ENCODE measurements at places on chromosomes 13 and 19.

- DNase-seq = no peak
Measured at GRCh38 chr13:37106642-37107041, 1.2 kb upstream of the CSNK1A1L start.

DNA sequence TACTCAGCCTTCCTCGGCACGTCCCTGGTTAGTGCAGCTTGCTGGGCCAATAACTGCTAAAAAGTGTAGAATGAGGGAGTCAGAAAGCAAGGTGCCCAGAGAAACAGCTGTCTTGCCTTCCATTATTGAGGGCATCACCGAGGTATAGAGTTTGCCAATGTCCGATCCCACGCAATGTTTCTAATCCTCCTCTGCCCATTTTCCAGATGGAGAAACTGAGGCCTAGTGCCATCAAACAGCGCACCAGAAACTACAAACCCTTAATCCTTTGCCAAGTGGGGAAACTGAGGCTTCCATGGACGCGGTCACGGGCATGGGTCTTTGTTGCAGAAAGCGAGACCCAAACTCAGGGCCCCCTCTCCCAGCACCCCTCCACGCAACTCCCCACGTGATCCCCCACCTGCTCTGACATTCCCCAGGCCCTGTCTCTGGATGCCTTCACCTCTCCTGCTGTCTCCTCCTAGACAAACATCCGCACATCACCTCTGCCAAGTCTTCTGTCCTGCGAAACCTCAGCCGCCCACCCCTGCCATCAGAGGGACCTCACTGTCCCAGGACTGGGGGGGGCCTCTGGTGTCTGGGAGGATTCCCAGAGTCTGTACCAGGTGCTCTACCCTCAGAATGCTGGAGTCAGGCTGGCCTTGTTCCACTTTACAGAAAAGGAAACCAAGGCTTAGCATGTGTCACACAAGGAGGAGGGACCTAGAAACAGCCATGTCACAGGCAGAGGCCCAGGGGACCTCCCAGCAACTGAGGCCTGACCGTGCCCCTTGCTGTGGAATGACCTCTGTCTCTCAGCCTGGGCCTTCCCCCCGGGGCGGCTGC lies 930 bp upstream of the PDE4C start:
- DNase-seq = no peak

DNA sequence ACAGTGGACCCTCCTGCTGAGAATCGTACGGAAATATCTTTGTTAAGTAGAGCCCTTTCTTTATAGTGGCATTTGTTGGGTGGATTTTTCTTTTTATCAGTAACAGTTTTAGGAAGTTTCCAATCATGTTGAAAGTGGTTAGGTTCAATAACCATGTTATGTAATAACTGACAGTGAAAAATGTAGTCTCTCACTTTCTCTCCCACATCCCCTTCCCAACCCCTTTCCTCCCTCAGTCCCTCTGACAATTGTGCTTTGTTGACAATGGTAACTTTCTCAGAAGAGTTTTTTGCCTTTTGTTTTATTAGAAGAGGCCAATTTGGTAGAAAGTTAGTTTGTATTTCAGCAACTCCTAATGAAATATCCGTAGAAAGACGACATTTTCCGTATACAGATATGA lies 77.8 kb upstream of the SLAIN1 start:
- no peak for DNase-seq

DNA sequence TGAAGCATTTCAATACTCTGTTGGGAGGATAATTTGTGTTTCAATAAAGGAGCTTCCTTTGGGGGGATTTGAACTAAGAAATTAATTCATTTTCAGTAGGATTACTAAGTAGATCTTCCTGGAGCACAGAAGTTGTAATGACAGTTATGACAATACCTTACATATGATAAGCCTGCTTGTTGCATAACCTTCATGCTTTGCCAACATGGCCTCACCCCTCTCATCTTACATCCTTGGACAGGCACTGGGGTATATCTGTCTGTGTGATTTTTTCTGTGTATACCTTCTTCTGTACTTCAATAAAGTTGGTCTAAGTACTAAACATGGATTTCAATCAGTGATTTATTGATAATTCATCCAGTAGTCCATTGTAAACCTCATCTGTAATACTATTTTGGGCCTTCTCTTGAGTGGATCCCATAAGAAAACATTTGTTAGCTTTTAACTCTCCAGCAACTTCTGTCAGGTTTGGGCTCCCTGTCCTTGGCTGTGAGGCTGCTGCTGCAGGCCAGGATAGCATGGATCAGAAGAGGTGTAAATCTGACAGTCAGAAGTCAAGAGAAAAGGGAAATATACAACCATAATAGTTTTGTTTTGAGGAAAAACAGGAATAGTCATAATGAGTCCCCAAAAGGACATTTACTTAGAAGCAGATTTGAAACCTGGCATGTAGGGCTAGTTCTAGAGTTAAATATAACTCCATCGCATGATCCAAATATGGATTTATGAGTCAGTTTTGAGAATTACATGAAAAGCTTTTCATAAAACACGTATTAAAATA lies 422.2 kb downstream of the KLF5 start:
- no peak for DNase-seq

DNA sequence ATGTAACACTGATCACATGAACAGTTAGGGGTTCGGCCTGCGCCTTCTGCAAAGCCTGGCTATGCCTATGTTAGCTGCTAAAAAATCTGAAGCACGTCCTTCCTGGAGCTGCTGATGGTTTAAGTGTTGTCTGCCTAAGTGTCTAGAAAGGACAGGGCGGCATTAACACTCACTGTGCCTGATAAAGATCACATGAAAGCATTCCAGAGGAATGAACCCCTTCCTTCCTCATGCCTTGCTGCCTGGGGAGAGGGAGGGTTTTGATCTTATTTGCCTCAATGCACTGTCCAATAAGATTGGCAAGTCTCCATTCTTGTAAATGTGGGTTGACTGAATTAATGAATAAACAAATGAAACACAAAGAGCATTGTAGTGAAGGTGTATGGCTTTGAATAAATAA lies 5.2 kb downstream of the DOCK9 start:
- DNase-seq = peak; percentile 81

GRCh38 chr13:46643165-46643777 lies 90.3 kb downstream of the LRCH1 start:
- no peak for DNase-seq

DNA sequence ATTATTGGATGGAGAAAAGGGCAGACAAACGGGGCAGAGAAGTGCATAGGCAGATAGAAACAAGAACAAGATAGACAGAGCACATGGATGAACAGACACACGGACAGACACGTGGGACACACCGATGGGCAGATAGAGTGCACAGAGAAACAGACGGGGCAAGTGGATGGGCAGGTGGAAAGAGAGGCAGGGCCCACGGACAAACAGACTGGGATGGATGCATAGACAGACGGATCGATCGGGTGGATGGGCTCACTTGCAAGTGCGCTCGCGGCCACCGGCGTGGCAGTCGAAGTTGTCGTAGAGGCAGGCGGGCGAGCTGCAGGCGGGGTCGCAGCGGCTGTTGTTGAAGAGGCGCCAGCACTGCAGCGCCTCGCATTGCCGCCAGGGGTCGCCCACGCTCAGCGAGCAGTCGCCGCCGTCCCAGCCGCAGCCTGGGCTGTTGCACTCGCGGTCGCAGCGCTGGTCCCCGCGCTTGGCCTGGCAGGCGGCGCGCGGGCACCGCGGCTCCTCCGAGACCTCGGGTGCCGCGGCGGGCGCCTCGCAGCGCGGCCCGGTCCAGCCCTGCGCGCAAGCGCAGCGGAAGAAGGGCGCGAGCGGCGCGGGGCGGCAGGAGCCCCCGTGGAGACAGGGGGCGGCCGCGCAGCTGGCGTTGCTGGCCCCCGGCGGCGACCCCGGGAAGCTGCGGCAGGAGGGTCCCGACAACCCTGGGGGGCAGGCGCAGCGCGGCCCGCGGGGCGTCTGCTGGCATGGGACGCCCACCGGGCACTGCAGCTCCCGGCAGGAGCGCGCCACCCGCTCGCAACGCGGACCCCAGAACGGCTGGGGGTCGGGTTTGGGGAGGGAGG lies 23.3 kb downstream of the NOTCH3 start:
- DNase-seq = peak; percentile 75

DNA sequence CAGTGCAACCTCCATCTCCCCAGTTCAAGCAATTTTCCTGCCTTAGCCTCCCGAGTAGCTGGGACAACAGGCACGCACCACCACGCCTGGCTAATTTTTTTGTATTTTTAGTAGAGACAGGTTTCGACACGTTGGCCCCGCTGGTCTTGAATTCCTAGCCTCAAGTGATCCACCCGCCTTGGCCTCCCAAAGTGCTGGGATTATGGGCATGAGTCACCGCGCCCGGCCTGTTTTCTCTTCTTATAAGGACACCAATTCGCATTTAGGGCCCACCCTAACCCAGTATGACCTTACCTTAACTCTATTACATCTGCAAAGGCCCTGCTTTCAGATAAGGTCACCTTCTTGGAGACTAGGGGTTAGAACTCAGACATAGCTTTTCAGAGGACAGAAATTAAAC lies 35.1 kb downstream of the TMEM161A start:
- no peak for DNase-seq

- DNase-seq = no peak
Measured at GRCh38 chr13:44778761-44779484, 202.8 kb upstream of the TSC22D1 start.

DNA sequence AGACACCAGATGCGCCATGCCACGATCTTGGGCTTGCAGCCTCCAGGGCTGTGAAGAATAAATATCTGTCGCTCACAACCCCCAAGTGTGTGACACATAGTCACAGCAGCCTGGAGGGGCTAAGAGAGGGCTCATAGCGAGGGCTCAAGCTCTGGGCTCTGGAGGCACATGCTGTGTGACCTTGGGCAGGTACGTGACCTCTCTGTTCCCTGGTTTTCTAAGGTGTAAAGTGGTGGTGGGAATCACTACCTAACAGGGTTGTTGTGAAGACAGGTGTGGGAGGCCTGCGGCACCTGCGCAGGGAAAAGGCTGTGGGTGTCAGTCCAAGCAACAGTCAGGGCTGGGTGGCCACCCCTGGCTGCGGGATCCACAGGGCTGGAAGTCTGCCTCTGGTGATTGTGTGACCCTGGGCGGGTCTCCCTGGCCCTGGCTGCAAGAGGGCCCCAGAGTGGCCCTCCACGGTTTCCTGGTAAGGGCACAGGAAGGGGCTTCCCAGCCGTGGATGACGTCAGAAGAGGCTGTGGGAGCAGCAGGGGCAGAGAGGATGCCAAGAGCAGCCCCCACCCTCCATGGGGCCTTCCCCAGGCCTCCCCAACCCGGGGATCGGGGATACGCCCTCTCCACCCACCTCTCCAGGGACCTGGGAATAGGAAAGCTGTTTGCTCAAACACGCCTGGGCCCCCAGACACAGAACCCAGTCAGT lies 218.8 kb upstream of the SGCG start:
- DNase-seq = no peak

GRCh38 chr13:112253631-112254030 lies 122.5 kb upstream of the SPACA7 start:
- DNase-seq = no peak

DNA sequence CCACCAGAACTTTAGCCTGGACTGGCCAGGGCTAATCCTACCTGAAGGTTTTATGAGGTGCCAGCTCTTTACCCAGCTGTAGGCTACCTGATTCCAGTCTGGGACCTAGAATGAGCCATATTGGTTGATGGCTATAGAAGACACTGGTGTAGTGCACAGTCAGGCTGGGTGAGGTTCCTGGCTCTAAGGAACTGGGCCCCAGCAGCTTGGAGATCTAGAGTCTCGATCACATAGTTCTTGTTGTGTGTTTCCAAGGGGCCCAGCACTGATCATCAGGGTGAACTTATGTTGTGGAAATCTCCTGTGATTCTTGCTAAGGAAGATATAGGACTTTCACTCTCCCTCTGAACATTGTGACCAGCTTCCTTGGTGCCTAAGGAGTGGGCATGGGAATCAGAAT lies 236.3 kb downstream of the ZNF536 start:
- DNase-seq = no peak

DNA sequence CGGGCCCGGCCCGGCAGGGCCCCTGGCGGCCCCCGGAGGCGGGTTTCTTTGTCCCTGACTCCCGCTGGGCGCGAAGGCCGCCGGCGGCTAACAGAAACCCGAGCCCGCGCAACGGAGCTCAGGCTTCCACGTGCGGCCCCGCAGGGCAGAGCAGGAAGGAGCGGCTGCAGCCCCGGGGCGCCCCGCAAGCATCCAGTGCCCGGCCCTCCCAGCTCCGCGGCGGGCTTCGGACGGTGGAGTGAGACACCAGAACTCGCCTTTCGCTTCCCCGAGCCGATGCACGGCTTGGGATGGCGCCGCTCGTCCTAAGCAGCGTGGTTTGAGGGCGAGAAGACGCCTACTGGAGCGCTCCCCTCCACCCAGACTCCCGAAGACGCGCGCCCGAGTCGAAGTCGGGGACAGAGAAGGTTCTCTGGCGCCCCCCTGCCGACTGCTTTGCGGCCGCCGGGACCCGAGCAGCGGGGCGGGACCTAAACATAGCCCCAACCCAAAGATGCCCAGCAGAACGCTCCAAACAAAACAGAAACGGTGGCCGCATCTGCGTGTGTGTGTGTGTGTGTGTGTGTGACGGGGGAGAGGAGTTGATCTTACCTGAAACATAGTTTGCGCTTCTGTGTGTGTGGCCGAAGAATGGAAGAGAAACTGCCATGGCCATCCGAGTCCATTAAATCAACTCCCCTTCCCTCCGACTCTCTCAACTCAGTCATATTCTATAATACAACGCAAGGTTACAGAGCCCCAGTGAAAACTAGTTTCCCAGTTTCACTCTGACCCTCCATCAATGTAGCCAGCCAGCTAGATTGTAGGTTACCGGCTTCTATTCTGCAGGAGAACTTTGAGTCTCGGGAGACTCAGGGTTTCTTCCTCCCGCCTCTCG lies 629 bp upstream of the FGF9 start:
- peak; percentile 73 for DNase-seq

- no peak for DNase-seq
Measured at GRCh38 chr19:57559008-57559403, 657 bp downstream of the ZNF550 start.

Data from SW480 (cell line).